ENCODE measurements at places on chromosomes 2 and 18.

DNA sequence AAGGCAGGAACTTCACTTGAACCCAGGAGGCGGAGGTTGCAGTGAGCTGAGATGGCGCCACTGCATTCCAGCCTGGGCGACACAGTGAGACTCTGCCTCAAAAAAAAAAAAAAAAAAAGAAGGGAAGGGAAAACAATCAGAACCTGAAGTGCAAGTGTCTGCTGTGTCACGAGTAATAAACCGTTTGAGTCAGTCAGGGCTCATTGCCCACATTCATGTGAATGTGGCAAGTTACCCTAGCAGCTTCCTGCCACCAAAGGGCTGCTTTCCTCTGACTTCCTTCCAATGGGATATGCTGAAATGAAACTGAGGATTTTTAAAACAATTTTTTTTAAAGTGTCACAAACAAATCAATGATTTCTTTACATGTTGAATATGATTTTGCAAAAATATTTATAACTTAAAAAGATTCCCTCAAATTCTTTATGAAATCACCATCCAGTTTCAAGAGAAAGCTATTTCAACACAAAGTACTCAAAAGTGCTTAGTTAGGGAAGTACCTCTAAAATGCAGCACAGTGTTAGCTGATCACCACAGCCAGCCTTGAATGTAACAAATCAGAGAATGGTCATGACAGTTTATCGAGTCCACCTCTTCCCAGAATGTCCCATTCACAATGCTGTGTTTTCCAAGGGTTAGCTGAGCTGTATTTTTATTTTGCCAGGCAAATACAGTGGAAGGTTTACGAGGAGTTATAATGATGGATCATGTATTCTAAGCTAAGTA lies 36.4 kb downstream of the WDSUB1 start:
- no peak for DNase-seq

- no peak for DNase-seq
Measured at GRCh38 chr18:74778191-74778847, 180.6 kb downstream of the ZNF407 start.

DNA sequence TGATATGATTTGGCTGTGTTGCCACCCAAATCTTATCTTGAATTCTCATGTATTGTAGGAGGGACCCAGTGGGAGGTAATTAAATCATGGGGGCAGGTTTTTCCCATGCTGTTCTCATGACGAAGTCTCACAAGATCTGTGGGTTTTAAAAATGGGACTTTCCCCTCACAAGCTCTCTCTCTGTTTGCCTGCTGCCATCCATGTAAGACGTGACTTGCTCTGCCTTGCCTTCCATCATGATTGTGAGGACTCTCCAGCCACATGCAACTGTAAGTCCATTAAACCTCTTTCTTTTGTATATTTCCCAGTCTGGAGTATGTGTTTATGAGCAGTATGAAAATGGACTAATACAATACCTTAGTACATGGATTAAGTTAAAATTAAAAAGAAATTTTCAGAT lies 1094.7 kb upstream of the SLC39A10 start:
- DNase-seq, result no peak

DNA sequence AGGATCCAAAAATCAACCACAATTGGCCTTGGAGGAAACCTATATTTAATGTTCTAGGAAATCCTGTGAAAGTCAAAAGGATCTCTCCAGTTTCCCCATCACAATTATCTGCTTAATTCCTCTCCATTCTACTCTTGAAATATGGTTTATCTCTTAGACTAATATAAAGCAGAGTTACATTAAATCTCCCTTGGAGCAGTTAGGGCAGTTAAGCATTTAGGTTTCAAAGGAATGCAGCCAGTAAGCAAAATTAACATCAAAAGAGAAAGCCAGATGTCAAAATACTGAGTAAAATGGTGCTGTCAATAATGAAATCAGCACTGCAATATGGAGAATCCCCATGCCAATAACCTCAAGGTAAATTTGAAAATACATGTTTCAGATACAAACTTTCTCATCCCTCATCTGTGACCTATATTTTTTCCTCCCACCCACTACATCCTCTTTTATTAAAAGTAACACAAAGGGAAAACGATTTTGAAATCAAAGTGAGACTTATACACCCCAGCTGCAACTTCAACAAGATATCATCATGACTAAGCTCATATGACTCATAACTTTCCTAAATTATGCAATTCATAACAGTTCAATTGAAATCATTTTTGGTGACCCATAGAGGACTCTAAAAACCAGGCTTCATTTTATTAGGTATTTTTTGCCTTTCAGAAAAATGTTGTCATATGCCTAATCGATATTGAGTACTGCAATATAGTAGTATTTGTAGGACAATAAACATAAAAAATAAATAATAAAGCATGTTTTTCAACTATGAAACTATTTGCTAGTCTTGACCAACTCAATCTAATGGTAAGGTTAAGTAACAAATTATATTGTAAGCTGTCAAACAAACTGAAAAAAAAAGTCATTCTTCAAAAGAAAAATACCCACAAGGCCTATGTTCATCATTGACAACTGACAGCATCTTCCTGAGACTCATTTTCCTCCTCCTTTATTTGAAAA lies 3.1 kb downstream of the ADAM17 start:
- no peak for DNase-seq
